ENCODE measurements at places on chromosomes 2 and 18.

- DNase-seq: no peak
Observed at GRCh38 chr2:220153118-220153517, 525.7 kb downstream of the SLC4A3 start.

DNA sequence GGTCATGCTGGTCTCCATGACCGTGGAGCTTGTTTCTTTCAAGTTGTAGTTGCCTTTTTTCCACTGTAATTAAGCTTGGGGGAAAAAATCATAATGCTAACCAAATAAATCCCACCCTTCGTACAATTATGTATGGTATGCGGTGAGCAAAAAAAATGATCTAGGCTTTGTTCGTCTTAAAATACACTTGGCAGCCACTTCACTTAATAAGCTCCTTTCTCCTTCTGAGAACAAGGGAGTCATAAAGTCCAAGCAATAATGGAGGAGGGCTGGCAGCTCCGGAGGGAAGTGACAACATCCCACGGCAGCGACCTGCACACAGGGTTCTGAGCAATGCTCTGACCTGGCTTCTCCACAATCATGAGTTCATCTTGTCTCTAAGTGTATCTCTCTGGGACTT lies 91.2 kb upstream of the KLHL29 start:
- DNase-seq: no peak

GRCh38 chr2:19362094-19362754 lies 3.8 kb upstream of the OSR1 start:
- DNase-seq: no peak

- no peak for DNase-seq
Observed at GRCh38 chr18:80190311-80190710, 57.0 kb downstream of the PARD6G start.

GRCh38 chr18:53551868-53552426 lies 672.5 kb downstream of the MBD2 start:
- peak; percentile 3 for DNase-seq

DNA sequence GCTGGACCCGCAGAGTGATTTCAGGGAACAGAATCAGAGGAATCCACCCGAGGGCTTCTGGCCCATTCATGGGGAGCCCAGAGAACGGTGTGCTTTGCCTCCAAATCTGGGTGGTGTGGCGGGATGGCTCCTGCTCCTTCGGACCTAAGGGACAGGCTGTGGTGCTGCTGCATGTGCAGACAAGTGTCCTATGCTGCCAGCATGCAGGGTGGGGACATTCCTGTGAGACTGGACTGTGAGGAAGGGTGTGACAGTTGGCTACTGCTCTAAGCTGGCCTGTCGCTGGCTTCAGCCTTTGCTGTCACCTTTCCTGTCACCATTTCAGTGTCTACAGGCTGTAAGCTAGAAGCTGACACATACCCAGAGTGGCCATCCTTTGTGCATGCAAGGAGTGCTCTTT lies 2.9 kb upstream of the SLC4A3 start:
- DNase-seq: no peak

- no peak for DNase-seq
Observed at GRCh38 chr2:179233626-179234430, 30.8 kb downstream of the SESTD1 start.

DNA sequence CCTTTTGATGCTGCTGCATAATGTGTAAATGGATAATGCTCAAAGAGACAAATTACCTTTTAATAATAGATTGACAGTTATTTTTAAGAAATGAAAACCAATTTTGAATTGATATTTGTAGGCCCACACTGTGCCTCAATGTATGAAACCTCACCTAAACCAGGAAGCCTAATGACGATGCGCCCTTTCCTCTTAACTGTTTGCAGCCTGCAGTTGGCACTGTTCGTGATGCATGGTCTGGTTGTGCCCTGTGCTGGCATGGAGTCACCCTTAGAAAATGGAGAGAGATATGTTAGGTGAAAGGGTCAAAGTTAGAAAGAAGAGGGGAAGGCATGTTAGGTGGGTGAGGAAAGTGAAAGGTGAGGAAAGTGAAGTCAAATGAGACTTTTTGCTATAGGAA lies 390.2 kb downstream of the PTPRM start:
- DNase-seq: no peak

GRCh38 chr2:42169874-42170521 lies 845 bp downstream of the EML4 start:
- DNase-seq: no peak

DNA sequence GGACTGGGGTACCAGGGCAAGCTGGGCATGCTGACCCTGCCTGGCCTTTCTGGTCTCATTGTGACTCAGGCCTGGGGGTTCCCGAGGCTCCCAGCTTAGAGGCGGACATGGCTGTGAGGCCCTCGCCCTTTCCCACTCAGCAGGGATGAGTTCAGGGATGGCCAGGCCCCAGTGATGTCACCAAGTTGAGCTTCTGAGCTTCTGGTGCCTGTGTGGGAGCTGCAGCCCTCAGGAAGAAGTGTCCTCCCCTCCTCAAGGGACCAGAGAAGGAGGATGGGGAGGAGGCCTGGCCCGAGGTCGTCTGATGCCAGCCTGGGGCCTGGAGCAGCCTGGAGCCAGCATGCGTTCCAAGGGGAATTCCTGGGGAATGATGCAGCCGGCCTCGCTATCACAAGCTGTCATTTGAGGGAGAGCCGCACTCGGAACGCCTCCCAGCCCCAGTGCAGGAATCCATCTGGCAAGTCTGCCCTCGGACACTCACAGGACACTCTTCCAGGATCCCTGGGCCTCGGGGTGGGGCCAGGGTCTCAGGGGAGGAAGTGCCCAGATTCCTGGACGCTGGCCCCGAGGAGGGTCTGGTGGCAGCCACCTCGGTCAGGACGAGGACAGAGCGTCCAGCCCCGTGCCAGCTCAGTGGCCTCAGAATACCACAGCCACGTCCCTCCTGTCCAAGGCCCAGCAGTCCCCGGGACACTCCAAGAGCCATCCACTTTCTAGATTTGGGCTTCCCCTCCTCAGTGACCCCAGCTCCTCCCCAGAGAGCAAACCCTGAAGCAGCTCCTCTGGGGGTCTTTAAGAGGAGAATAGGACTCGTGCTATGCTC lies 61.2 kb upstream of the GPC1 start:
- no peak for DNase-seq

DNA sequence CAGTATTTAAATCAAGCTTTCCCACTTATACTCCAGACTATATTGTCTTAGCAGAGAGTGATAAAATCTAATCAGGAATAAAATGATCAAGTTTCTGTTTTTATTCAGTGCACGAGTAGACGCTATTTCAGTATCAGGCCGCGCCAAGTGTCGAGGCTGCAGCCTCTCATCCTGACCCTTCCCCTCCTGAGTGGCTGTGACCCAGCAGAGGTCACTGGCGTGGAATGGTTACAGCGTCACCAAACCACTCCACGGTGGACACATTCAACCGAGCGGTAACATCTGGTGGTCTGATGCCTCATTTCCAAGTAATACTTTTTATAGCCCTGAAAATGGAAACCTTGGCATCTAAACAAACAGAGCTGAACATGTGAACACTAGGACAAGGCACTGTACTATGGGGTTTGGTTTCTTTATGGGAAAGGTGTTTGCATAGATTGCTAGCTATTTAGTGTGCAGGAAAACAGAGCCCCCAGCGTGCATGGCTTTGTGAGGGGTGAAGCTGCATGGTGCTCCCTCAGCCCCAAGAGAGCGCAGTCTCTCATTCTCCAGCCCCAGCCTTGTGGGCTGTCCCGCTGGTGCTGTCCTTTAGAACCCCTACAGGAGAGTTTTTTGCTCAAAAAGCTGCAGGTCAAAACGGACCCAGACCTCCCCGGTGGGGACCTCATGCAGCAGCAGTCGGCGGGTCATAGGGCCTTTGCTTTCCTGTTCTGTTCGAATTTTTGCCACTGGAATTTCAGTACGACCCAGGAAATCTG lies 28.4 kb downstream of the FAM228A start:
- no peak for DNase-seq

DNA sequence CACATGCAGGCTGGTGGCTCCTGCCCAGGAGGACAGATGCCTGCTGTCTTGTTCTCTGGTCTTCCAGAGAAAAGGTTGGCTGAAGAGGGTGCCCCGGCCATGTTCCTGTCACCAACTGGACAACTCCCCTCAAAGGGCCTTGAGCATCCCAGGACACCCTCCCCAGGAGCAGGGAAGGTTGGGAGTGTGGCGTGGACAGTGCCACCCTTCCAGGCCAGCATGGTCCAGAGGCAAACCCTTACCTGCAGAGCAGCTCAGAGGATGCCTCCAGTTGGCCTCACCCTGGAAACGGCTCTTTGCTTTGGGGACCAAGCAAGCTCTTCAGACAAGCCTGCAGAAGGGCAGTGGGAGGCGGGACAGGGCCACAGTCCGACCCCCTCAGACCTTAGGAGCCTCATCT lies 4.9 kb upstream of the GPC1 start:
- DNase-seq: no peak

DNA sequence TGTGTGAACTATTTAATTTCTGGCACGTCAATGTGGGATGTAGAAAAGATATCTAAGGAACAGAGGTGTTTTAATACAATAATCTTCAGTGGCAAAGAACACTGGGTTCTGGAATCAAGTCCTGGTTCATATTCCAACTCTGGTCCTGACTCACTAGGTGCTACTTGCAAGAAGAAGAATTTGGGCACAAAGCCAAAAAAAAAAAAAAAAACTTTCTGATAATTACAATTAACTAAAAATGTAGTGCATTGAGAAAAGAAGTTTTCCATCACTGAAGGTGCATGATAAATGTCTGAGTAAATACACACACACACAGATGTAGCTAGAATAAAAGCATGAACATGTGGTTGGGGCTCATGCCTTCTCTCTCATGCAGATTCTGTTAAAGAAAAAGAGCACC lies 424.4 kb upstream of the REG3G start:
- DNase-seq: no peak

- DNase-seq: no peak
Observed at GRCh38 chr18:3177902-3178687, 41.7 kb downstream of the MYOM1 start.

GRCh38 chr18:26719896-26720295 lies 145.6 kb downstream of the AQP4 start:
- DNase-seq: no peak
